ENCODE measurements at places on chromosomes 3 and 15. TPM values are rescaled to one million over a fixed set of nuclear protein-coding genes. Genes with fewer than 3 reads are reported as not detected.

The CYP8B1 gene
- total RNA-seq: not detected

The SNX22 gene
- 0.28 TPM for total RNA-seq

The SEMA5B gene
- total RNA-seq: not detected

The CAPN7 gene
- 41.1 TPM for total RNA-seq

The CCR9 gene
- total RNA-seq: not detected

Data from smooth muscle cell of the umbilical artery (primary cell).